ENCODE measurements at places on chromosomes 2 and 18.

DNA sequence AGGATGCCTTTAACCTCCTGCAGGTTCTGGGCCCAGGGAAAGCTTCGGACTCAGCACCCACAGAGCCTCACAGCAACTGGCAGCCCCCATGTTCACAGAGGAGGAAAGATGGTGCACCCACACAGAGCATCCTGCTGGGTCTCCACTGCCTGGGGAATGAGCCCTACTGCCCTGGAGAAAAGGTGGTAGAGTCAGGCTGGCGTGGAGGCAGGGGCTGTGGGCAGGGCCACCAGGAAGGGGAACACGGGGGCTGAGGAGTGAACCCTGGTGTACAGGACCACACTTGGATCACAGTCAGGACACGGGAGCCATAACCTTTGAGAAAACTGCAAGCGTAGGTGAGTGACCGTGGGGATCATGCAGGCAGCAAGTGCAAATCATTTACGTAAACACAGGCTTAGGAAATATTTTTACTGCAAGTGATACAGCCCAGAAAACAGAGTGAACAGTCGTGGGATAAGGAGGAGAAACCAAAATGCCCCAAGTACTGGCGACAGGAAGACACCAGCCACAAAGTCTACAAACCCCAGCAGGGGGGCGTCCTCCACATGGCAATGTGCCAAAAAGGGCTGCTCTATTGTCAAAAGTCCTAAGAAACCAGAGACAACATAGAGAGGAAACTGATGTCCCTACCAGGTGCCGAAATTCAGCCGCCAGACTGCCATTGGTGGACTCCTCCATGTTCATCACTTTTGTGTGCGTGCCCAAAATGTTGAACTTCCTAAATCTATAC is 27.6 kb downstream of the STAT1 start:
- no peak for DNase-seq

DNA sequence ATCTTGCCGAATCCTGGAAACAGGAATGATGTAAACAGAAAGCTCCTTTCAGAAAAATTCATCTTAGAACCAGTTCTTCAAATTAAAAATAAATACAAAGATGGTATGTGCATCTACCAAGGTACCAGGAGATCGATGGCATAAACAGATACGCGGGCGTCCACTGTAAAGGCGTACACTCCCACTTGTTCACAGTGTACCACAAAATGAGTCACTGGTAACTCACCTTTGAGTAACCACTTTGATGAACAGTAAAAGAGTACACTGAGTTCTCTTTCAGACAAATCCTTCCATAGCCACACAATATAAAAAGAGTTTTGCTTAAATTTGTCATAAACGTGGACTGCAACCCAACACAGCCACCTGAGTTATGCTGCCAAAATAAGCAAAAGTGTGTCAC is 128.3 kb downstream of the DNER start:
- DNase-seq: no peak

GRCh38 chr2:143150287-143150686 is 21.1 kb downstream of the ARHGAP15 start:
- DNase-seq: no peak

- DNase-seq: no peak
These were observed 460.2 kb upstream of the UBE2E3 start for GRCh38 chr2:180520206-180520605.

- no peak for DNase-seq
These were observed 76.9 kb downstream of the KIAA2012 start for GRCh38 chr2:202149936-202150335.

- DNase-seq: no peak
These were observed 29.4 kb downstream of the AOX1 start for GRCh38 chr2:200615247-200615646.

- no peak for DNase-seq
These were observed 108.2 kb upstream of the CTAGE1 start for GRCh38 chr18:22525883-22526282.

GRCh38 chr2:240644171-240644651 is 18.9 kb downstream of the GPR35 start:
- DNase-seq: no peak

DNA sequence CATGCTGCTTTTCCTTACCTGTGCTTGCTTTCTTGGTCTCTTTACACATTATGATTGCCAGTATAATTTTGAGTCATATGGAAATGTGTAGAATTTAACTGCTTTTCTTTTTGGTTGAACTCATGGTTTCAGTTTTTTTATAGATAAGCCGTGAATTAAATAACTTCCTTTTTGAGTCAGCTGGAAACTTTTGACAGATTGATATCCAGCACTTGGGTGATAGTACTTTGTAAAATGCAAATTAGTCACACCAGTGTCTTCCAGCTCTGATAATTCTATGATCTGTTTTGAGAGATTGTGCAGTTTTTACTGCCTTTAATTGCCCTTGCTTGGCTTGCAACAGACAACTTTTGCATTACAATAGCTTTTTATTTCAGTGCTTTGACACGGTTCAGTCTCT is 86.4 kb downstream of the NCOA1 start:
- no peak for DNase-seq
